ENCODE measurements at places on chromosomes 7 and 10.

DNA sequence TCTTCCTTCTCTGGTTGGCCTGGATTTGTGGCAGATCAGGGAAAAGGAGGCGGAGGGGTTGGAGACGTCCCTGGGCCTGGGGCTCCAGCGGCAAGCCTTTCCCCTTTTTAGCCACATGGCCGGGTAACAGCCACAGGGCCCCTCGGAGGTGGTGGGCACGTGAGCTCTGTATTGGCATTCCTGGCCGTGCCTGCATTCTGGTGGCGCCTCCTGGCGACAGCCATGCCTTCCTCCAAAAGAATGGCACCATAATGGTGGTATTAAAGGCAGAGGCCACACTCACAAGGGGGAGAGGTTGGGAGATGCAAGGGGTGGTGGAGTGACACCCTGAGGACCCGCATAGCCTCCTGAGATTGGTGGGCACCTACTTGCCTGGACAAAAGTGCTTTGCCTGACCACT lies 3.0 kb upstream of the AQP1 start:
- no peak for DNase-seq

DNA sequence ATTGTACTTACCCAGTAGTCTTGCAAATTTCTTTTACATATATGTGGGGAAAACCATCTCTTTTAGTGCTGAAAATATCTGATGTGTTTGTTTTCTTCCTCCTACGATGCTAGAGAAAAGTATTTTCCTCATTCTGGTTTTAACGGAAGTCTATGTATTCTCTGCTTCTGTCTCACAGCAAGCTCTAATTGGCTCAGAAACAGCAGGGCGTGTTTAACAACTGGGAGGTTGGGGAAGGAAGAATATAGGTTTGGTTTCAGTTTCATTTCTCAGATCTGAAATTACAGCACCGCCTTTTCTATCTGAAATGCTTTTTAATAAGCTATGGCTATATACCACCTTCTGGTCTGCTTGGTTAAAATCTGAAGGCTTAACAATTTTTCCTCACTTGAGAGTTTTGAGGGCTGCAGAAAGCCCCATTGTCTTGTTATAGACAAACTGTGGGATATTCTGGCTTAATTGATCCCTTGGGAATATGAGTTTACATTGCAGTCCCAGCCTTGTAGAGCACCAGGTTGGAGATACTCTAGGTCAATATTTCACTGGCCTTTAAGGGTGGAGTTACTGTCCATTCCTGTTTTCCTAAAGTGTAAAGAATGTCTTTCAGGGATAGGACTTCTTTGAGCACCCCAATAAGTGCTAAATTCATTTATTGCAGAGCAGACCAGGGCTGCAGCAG lies at the start of gene SAMD9:
SAMD9 (minus strand) TSS at position 128 of the 679 bp plus-strand sequence. CDS start 11,882 bp downstream, outside the sequence.
- DNase-seq: peak; percentile 52

- DNase-seq: no peak
Measured at GRCh38 chr7:40133561-40134427, 628 bp downstream of the MPLKIP start.

DNA sequence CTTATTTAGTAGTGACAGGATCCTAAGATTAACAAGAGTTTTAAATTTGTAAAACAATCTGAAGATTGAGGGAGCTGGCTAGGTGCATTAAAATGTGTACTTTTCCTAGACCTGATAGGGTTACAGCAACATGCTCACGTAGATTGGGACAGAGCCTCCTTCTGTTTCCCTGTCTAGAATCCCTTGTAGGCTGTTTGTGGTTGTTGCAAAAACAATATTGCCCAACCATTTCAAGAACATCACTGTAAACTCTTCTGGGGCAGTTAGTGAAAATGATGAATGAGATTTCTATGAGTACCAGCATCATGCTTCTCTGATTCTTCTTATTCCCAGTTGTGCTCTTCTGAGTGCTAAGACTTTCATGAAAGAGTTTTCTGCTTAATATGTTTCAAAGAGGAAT lies 14.7 kb upstream of the CPED1 start:
- no peak for DNase-seq

- DNase-seq: no peak
Measured at GRCh38 chr10:30577048-30577447, 52.5 kb downstream of the LYZL2 start.

DNA sequence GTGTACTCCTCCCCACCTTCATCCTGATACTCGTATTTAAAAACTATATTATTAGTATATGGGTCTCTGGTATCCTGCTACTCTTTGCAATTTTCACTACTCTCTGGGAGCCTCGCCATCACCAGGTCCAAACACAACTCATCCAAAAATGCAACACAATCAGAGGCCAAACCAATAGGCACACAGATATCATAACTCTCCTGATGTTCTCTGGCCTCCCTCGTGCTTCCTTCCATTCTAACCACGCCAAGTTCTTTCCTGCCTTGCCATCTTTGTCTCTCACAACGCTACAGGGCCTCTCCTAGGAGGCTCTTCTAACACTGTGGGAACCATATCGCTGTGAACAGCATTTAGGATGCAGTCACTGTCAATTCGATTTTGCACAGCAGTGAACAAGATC lies 7.3 kb downstream of the RHEB start:
- no peak for DNase-seq

- DNase-seq: peak; percentile 90
Measured at GRCh38 chr7:36303202-36304098, 86.2 kb upstream of the ANLN start.

DNA sequence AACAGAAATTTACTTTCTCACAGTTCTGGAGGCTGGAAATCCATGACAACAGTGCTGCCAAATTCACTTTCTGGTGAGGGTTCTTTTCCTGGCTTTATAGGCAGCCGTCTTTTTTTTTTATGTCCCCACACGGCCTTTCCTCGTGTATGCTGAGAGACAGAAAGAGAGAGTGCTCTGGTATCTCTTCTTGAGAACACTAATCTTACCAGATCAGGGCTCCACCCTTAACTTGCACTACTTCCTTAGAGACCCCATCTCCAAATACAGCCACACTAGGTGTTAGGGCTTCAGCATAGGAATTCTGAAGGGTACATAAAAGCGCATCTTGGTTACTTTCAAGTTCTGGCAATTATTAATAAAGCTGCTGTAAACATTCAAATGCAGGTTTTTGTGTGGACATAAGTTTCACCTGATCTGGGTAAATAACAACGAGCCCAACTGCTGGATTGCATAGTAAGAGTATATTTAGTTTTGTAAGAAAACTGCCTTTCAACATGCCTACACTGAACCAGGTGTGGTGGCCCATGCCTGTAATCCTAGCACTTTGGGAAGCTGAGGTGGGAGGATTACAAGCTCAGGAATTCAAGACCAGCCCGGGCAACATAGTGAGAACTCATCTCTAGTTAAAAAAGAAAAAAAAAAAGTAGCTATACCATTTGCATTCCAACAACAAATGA lies 8.2 kb upstream of the C1GALT1 start:
- no peak for DNase-seq

- no peak for DNase-seq
Measured at GRCh38 chr7:41107938-41108448, 594.9 kb downstream of the INHBA start.

GRCh38 chr7:54596747-54597146 lies 54.6 kb downstream of the VSTM2A start:
- no peak for DNase-seq

DNA sequence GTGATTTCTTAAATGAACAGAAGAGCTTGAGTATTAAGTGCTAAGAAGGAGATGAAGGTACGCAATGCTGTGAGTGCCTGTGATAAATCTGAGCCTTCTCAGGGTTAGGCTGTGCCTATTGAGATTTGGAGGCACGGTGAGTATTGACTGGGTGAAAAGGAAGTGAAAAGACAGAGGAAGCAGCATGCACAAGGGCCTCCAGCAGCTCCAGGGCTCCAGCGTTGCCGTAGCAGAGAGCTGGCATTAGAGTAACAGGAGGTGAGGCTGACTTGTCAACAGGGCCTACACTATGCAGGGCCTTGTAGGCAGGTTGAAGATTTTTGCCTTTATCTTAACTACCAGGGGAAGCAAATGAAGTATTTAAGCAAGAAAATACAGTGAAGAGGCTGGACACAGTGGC lies 54.1 kb upstream of the PDCD4 start:
- DNase-seq: no peak

- DNase-seq: no peak
Measured at GRCh38 chr7:30475580-30475979, 3.0 kb downstream of the NOD1 start.

GRCh38 chr7:80154656-80155333 lies 20.2 kb downstream of the GNAI1 start:
- DNase-seq: no peak

DNA sequence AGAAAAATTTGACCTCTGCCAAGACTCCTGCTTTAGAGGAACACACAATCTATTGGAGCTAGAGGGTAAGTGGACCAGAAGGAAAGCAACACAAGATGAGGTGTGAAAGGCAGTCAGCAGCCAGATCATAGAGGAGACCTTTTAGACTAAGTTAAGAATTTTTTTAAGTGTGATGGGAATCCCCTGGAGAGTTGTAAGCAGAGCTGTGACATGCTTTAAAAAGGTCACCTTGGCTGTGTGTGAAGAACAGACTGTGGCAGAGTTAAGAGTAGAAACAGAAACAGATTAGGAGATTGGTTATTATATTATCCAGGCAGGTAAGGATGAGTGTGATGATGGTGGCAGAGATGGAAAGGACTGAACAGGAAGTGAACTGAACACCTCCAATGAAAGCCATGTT lies 23.5 kb downstream of the CPEB3 start:
- DNase-seq: no peak

DNA sequence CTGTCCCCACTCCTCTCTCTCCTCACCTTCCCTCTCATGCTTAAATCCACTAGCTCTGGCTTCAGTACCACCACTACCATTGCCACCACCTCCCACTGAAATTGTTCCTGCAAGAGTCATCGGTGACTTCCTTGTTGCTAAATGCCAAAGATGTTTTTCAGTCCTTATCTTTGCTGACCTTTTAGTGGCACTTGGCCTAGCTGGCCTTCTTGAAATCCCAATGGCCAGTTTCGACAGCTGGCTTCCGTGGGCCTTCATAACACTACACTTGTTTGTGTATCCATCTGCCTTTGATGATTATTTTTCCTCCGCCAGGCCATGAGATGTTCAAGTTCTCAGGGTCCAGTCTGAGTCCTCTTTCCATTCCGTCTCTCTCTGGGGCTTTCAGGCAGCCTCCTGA lies 118.2 kb upstream of the NANOS1 start:
- DNase-seq: no peak

DNA sequence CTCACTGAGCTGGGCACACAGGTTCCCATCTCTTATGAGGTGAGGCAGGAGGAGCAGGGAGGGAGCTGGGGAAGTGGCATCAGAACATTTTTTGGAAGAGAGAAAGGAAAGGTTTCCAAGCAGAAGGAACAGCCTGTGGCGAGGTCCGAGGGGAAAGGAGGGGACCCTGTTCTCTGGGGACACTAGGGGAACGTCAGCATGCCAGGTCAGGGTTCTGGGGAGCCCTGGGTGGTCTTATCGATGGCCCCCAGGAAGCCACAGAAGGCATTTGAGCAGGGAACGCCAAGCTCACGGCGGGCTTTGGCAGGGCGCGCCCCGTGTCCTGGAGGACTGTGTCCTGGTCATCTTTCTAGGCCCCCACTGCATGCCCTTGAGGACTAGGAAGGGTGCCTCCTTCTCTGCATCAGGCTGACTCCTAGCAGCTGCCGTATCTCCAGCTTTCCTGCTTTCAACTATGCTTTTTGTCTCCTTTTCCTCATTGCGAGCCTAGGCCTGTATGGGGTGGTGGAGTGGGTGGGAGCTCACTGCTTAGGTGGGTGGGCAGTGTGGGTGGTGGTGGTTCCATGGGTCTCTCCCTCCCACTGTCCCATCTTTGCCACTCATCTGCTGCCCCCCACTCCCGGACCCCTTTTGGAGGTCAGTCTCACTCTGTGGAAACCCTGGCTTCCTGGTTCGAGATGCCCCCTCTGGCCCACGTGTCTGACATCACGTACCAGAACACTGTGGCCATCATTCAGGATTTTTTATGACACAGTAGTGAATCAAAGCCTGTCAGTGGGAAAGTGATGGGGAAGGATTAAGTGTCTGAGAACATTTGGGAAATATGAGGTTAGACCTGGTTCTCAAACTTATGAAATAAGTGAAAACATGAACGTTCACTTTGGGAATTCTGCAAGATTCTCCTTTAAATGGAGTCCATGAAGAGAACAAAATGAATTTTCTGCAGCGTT lies 89.1 kb downstream of the CUX1 start:
- no peak for DNase-seq

DNA sequence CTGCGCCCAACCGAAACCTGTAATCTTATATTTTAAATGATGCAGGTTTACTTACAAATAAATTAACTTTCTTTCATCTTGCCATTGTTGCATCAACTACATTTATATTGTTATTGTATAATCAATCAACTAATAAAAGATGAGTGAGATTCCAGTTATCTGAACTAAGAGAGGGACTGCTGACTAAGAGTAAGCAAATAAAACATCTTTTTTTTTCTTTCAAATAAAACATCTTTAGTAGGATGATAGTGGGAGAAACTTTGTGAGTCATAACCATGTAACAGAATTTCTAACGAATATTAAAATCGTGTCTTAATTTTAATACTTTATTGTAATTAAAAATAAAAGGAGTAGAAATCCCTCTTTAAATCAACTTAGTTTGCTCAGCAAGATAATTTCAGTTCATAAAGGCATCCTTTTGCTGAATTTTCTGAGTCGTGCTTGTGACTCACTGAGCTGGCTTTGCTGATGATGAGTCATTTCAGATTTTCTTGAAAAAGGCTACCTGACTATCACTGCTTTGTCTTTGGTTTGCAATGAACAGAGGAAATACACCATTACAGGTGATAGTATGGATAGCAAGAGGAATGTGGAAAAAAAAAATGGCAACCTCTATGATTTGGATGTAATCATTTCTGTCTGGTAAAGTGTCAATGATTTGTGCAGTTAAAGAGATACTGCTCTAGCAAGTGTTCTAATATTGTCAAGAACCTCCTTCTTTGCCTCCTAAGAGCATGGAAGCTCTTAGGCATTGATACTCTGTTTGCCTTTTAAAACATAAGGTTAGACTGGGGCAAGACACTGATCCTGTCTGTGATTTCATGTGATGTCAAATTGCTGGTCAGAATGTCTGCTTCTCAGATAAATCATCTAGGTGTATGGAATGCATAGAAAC lies 119.5 kb downstream of the GPR158 start:
- no peak for DNase-seq

- DNase-seq: no peak
Measured at GRCh38 chr7:49766966-49767365, 6.5 kb upstream of the VWC2 start.

- no peak for DNase-seq
Measured at GRCh38 chr10:112141292-112141691, 42.3 kb downstream of the GPAM start.

GRCh38 chr7:821688-822087 lies 10.6 kb upstream of the SUN1 start:
- DNase-seq: peak; percentile 18

- no peak for DNase-seq
Measured at GRCh38 chr7:66886152-66886551, 34.9 kb upstream of the TMEM248 start.

- no peak for DNase-seq
Measured at GRCh38 chr7:149254181-149254858, 7.7 kb upstream of the ZNF783 start.
